SJCRH30 (cell line): ENCODE measurements at places on chromosomes 2 and 18. TPM values are rescaled to one million over a fixed set of nuclear protein-coding genes. Genes with fewer than 3 reads are reported as not detected.

DNA sequence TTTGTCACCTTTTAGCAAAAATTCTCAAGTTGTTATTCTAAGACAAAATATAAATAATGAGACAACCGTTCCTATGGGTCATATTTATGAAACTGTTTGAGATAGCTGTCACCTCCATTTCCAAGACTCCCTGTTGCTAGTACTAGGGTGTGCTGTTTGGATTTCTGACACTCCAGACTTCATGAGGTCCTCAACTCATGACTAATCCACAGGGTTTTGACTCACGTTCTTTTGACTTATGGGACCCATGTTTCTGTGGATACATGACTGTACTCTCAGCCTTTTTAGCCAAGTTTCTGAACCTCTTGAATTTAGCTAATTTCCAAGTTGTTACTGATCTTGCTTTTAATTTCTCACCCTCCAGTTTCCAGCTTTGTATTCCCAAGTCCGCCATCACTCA, 178.7 kb upstream of the FAM98A start:
- DNase-seq, result no peak

GRCh38 chr18:38751898-38752297, 1186.3 kb upstream of the CELF4 start:
- DNase-seq, result no peak

DNA sequence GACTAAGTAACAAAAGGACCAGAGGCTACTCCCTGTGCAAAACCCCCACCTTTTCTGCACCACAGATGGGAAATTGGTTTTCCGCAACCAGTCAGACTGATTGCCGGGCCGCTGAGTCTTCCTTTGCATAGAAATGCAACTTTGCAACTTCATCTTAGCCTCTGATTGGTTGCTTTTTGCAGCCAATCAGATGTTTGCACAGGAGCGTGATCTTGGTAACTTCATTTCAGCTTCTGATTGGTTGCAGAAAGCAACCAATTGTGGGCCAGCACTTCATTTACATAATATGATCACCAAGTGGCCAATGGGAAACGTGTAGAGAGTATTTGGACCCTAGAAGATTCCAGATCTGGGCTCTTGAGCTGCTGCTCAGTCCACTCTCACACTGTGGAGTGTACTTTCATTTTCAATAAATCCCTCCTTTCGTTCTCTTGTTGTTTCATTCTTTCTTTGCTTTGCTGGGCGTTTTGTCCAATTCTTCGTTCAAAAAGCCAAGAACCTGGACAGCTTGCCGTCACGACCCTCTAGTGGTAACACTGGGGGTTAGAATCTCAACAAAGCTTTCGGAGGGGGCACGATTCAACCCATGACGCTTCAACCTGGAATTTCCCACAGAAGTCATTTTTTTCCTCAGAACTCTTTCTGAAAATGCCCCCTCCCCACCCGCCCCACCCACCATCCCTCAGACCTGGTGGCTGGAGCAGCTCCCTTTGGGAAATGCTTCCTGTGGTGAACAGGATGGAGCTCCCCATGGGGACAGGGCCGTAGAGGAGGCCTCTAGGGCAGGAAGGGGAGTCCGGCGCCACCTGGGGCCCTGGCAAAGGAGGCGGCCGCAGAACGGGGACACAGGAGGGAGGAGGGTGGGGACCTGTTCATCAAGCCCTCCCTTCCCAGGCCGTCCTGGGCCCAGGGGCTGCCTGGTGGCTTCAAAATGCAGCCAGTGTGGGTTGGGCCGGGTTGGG, 31.8 kb upstream of the KCNF1 start:
- no peak for DNase-seq

DNA sequence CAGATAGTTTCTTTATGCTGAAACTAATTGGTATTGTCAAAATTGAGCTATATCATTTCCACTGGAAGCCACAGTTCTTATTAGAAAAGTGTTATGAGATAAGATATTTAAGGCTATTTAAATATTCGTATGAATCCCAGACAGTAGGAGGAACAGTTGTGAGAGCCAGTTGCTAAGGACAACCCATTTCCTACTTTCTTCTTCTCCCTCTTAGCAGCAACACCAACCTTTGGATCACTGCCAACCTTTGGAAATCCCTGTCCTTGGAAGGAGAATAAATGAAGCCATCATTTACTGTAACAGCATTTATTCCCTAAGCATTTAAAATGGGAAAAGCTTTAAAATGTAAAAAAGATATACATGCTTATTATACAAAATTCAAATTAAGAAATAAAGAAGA, 85.8 kb downstream of the PLCL1 start:
- peak; percentile 40 for DNase-seq

DNA sequence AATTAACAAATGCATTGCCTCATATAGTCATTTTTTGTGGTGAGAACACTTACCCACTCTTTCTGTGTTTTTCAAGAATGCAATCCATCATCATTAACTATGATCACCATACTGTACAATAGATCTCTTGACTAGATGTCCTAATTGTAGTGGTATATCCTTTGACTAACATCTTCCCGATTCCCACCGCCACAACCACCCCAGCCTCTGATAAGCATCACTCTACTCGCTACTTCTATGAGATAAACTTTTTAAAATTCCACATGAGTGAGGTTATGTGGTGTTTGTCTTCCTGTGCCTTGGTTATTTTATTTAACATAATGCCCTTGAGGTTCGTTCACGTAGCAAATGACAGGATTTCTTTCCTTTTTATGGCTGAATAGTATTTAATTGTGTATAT, 6.6 kb downstream of the VWA3B start:
- no peak for DNase-seq

GRCh38 chr2:154686162-154686561, 12.3 kb upstream of the KCNJ3 start:
- DNase-seq, result no peak

DNA sequence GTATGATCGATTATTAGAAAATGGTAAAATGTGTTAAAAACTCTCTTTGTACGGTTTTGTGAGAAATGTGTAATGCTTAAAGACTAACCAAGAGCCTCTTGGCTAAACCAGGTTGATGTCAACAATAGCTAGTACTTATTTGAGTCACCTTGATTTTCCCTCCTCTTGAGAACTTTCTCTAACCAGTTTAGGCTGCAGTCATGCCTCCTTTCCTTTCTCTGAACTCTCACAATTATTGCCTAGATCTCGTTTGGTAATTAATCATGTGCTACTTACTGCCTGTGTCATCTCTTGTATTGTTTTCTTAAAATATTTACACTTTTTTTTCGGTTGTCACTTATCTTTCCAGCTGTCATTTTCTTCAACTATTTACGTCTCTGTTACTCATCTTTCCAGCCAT, 1.1 kb upstream of the EPC2 start:
- DNase-seq, result no peak

GRCh38 chr2:135494503-135494902, 36.5 kb downstream of the ZRANB3 start:
- no peak for DNase-seq

- no peak for DNase-seq
Measured at GRCh38 chr2:127107622-127107999, 657 bp upstream of the BIN1 start.

DNA sequence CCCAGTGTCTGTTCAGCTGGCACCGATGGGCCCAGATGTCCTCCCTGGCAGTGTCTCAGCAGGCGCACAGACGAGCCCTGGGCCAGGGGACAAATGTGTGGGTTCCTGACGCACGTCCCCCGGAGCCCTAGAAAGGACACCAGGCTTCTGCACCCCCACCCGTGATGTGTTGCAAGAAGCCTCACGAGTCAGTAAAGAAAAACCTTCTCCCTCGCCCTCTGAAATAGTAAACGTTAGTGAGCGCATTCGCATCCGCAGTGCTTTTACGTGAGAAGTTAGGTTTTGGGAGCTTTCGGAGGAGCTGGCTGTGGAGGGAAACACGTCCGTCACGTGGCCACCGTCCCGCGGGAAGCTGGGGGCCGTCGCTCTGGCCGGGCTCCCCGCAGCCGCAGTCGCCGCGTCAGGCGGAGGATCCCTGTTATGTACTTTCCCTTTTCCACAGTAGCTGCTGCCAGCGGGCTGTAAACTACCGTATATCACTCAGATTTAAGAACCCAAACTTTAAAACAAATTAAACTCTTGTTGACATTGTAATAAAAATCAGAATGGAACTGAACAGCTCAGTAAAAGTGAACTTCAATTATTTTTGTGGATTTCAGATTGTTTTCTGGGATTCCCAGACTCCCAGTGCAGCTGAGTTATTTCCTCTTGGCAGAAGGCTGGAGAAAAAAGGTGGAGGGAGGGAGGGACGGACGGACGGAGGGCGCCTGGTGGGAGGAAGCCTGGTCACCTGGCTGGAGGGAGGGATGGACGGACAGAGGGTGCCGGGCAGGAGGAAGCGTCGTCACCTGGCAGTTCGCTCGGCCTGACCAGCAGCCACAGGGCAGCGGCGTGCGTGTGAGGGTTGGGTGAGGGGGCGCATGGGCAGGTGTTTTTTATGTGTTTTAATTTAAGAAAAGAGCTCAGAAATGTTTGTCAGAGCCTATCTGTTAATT, 112.1 kb downstream of the NFATC1 start:
- DNase-seq, result no peak

DNA sequence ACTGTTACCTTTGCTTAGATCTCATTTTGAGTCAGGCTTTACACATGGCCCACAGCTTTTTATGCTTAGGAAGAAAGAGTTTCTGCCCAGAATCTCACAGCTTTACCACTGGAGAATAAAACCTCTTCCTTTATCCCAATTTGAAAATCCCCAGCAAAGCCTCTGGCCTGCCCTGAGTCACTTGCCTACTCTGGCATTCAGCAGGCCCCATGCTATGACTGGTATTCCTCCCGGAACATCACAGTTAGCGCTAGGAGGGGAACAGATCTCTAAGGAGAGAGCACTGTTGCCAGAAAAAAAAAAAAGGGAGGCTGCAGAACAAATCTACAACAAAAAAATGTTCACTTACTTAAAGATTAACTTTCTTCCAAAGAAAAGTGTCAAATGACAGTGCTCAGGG, 152.9 kb upstream of the DNMT3A start:
- DNase-seq, result no peak

- DNase-seq, result peak; percentile 13
Measured at GRCh38 chr2:64975232-64975821, 13.9 kb upstream of the SLC1A4 start.

DNA sequence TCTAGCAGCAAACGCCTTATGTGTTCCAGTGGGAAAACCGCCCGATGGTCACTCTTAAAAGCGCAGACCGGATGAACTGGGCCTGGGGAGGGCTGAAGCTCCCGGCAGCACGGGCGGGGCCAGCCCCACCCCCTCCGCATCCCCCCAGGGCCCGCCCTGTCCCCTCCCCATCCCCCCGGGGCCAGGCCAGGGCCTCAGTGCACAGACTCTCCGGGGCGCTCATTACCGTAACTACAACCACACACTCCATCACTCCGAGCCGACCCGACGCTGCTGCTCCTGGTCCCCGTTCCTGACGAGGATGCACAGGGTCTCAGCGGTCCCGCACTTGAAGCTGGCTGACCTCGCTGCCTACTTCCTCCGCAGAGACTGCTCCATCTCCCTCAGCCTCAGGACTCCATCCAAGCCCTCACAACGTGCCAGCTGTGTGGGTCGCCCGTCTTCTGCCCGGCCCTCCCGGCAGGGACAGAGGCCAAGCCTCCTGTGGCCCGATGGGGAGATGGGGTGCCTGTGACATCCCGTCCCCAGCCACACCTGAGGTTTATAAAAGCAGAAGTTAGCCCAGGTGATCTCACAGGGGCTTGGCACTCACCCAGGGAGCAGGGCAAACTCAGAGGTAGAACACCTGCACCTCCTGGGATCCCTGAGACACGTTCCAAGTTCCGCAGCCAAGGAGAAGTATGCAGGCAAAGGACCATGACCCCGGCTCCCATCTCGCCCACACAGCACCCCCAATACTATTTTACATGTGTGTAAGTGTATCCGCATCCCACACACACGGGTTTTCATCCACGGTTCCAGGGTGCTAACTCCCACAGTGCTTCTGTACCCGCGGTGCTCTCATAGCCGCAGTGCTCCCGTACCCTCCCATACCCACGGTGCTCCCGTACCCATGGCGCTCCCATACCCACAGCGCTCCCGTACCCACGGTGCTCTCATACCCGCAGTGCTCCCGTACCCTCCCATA, 36.0 kb downstream of the SLC66A2 start:
- DNase-seq, result no peak

GRCh38 chr2:207182911-207183310, 17.2 kb upstream of the KLF7 start:
- DNase-seq, result peak; percentile 81

GRCh38 chr18:48994044-48994651, 43.4 kb upstream of the SMAD7 start:
- DNase-seq, result no peak

DNA sequence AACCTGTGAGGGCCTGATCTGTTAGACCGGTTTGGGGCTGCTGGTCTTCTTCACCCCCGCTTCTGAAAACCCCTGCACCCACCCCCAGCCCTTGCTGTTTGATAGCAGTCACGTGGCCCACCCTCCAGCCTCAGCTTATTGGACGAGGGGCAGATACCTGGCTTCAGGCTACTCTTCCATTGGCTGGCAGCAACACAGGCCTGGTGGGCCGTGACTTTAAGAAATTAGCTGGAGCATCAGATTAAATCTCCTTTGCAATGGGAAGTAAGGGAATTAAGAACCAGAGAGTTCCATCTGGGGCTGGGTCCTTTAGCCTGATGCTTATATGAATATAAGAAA, 107.3 kb downstream of the KLHL29 start:
- no peak for DNase-seq

DNA sequence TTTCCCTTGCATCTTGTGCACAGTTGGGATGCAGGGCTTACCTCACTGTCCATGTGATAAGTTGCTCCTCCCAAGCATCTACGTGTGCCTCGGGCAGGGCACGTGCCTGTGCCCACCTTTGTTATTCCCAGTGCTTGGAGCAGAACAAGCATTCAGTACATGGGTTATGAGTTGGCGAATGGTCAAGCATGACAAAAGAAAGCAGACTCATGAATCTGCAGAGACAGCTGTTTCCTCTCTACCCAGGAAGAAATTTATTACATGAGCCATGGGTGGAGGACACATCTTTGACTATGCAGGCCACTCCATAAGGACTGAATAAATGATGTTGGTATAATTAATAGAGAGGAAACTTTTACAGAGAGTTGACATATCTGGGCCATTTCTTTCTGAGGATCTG, 127.8 kb downstream of the TPGS2 start:
- DNase-seq, result no peak

DNA sequence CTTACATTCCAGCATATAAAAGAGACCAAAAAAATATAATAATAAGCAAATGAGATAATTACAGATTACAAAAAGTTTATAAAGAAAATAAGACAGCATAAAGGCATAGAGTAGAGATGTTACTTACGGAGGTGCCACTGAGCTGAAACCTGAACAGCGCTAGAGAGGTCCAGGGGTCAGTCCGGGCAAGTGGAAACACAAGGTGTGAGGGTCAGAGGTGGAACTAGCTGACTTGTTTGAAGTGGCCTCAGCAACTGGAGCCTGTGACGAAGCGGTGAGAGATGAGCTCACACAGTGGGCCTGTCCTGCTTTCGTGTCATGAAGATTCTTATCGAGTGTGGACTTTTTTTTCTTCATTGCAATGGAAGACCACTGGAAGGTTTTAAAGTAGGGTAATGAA, 288.3 kb upstream of the TANK start:
- no peak for DNase-seq

The HOXD10 gene
- total RNA-seq, result 1.3 and 2.2 TPM in 2 replicates

The PRSS56 gene
- total RNA-seq, result 0.38 and 0.48 TPM in 2 replicates

The MC4R gene
- not detected in 2 replicates for total RNA-seq

The CD207 gene
- 0.08 TPM in 1 of 2 replicates, not detected in the other for total RNA-seq

The BARD1 gene
- total RNA-seq, result 38.8 and 47.6 TPM in 2 replicates

The RPL37A gene
- 4,028 and 4,913 TPM in 2 replicates for total RNA-seq

The NT5DC4 gene
- total RNA-seq, result not detected in 2 replicates

The NMUR1 gene
- total RNA-seq, result not detected in 2 replicates

The DNAJB2 gene
- total RNA-seq, result 16.8 and 19.4 TPM in 2 replicates

The CKAP2L gene
- total RNA-seq, result 31.0 and 33.7 TPM in 2 replicates

The FOXD4L1 gene
- total RNA-seq, result 0.43 and 1.0 TPM in 2 replicates

The C1QL2 gene
- not detected in 2 replicates for total RNA-seq

The GKN1 gene
- not detected in 2 replicates for total RNA-seq

The SERPINB11 gene
- total RNA-seq, result not detected in 2 replicates

The BMP10 gene
- total RNA-seq, result 0.08 TPM in 1 of 2 replicates, not detected in the other
